ENCODE measurements at places on chromosomes 7 and 10. TPM values are rescaled to one million over a fixed set of nuclear protein-coding genes. Genes with fewer than 3 reads are reported as not detected.
A peak's percentile ranks its signal among the peaks of the same experiment; 100 is the strongest.

- DNase-seq = peak; percentile 68
Observed at GRCh38 chr10:122468926-122469781, 7.8 kb downstream of the HTRA1 start.

DNA sequence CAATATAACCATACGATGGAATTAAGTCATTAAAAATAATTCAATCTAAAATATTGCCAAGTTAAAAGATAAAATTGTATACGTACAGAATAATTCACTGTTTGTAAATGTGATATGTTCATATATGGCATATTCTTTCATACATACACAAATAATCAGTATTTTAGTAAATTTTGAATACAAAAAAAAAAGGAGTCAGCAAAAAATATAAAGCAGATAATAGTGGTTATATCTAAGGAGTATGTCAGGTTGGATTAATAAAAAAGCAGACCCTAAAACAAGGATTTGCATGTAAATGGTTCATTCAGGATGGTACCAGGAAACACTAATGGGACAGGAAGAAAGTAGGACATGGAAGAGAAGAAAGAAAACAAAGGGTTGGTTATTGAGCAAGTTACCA, 59.5 kb downstream of the XPNPEP1 start:
- DNase-seq = no peak

- DNase-seq = no peak
Observed at GRCh38 chr7:45026013-45026412, 26.0 kb downstream of the CCM2 start.

DNA sequence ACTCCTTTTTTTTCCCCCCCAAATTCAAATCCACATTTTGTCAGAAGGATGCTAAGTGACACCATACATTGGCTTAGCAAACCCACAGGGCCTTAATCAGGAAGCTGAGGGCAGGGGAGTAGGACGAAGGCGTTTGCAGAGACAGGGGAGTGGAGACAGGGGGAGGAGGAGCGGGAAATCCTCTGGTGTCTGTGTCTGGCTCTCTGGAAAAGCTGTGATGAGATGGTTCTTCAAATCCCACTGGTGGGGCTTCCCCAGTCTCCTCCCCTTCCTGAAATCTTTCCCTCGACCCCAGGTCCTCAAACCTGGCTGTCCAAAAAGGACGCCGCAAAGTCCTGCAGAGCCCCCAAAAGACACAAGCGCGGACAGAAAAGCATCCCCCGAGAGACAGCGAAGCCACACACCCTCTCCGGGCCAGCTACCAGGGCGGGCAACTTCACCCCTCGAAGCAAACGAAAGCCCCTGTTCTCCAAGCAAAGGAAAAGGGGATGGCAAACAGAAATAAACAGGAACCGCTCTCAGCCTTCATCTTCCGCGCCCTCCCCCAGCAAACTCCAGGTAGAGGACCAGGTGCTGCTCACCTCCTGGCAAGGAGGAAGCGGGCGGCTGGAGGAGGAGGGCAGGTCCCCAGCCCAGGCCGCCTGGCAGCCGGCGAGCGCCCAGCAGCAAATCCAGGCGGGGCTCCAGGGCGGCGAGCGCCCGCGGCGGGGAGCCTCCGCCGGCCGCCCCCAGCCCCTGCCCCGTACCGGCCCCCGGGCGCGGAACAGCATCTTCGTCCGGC, 520 bp downstream of the ELAPOR2 start:
- no peak for DNase-seq

DNA sequence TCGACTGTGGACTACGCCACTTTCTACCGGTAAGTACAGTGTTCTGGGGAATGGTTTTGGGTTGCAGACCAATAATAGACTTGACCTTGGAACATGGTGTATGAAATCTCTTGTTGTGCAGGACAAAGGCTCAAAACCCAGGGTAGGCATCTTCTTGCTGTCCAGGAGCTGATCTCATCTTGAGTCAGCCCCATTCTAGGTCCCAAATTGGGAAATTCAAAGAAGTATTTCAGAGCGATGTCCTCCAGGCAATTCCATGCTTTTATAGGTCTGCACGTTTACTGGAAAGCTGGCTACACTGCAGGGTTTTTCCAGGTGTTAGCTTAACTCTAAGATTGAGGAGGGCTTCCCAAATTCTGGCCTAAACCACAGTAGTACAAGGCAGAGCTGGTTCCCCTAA, 180.7 kb downstream of the BMPER start:
- no peak for DNase-seq

- no peak for DNase-seq
Observed at GRCh38 chr7:45447296-45447695, 126.9 kb upstream of the ADCY1 start.

GRCh38 chr10:61024856-61025201, 80.8 kb upstream of the RHOBTB1 start:
- no peak for DNase-seq

GRCh38 chr10:121822180-121822579, 105.7 kb downstream of the ATE1 start:
- no peak for DNase-seq

GRCh38 chr10:5317547-5318107, 47.1 kb upstream of the UCN3 start:
- DNase-seq = no peak

DNA sequence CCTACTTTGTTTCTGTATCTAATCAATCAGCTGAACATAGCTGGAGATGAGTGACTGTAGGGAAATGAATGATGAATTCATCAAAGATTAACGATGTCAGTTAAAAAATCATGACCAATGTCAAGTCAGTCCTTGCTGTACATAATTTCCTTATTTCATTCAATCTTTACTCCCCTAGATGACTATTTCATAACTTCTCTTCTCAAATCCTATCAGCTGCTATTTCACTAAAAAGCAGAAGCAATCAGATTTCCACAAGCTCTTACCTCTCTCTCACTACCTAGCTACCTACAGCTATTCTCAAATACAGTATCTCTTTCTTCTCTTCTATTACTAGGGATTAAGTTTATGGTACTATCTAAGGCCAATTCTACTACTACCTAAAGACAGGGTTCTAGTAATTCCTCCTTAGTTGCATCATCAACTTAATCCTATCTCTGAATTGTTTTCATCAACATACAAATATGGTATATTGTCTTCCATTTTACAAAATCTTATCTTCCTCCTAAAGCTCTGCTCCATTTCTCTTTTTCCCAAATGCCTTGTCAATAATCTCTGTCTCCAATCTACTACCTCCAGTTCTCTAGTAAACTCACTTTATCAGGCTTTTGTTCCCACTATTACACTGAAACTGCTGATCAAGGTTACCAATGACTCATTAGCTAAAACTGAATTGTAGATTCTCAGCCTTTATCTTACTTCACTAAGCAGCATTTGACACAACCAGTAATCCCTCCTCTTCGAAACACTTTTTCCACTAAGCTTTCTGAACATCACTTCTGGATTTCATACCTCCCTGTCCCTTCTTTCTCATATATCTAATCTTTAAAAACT, 28.4 kb downstream of the JMJD1C start:
- DNase-seq = no peak

GRCh38 chr10:35225204-35225603, 98.6 kb downstream of the CREM start:
- no peak for DNase-seq

GRCh38 chr7:141097430-141097829, 23.6 kb downstream of the TMEM178B start:
- DNase-seq = no peak

- DNase-seq = no peak
Observed at GRCh38 chr7:70154521-70155180, 556.4 kb downstream of the AUTS2 start.

DNA sequence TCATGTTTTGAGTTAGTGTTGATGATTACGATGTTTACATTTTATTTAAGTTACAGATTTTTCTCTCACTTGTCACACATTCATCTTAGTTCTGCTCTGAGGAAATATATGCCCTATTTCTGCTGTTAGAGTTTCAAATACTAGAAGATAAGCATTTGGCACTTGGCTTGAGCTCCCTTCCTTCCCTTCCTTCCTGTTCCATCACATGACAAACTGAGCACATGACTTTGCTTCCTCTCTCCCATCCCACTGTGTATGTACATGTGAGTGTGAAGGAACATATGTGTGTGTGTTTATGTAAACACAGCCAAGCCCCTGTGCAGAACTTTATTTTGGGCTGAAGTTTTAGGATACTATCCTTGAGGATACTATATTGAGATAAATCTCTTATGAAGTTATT, 795.9 kb upstream of the IGFBP3 start:
- no peak for DNase-seq

- DNase-seq = no peak
Observed at GRCh38 chr10:26571655-26572054, 125.8 kb upstream of the PDSS1 start.

DNA sequence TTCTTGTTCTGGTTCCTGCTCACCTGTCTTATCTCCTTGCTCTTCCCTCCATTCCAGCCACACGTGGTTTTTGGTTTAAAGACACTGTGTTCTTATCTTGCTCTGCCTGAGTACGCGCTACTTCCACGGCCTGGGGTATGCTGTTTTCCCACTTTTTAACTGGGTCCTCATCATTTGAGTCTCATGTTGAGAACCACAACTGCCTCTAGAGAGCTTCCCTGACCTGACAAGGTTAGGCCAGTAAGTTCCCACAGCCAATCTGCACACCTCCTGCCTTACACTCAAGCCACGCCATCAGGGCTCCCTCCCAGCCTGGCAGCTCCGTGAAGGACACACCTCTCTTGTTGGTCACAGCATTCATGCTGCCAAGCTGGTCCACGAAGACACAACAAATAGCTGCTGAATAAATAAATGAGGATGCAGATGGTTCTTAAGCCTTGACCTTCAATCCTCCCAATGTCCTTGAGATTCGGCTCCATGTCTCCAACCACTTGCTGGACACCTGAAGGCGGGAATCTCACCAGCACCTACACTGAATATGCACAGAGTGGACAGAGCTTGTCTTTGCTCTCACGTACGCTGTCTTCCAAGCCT, 201.7 kb upstream of the KLF14 start:
- no peak for DNase-seq

DNA sequence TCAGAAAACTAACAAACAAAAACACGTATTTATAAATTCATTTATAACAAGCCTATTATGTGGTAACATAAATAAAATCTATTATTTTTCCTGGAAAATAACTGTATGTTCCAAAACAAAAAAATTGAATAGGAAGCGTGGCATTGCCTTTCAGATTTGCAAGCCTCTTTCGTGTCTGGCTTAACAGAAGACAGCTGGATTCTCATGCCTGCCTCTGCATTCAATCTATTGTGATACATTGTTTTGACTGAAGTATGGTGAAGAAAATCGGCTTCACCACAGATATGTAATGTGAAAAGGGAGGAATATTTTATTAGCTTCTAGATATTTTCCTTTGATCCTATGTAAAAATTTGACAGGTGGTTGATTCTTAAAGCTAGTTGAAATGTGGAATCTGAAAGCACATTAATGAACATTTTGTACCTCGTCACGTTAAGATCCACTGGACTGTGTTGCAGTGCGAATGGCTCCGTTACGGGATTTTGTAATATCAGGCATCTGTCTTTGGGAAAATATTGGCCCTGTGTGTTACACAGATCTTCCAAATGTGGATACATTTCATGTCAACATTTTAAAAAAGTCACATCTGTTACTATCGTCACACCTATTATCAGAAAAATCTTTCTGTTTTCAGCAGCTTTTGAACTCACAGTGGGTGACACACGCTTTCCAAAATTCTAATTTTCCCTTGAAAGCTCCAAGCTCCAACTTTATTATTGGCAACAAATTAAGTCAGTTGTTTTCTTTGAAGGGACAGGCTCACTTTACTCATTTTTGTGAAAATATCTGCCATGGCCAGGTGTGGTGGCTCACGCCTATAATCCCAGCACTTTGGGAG, 26.2 kb downstream of the PALD1 start:
- no peak for DNase-seq

- no peak for DNase-seq
Observed at GRCh38 chr7:128410451-128410753, 620 bp upstream of the IMPDH1 start.

DNA sequence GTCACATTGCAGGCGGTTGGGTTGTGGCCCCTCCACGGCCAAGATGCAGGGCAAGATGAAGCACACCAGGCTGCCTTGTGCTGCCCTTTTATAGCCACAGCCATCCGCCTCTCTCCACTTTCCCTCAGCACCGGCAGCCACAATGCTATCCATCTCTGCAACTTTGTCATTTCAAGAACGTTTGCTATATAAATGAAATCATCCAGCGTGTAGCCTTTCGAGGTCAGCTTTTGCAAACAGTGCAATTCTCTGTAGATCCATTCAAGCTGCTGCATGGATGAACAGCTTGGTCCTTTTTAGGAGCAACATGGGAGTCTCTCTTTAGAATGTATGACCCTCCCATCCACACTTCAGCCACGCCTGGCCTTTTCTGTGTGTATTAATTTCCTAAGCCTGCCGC, 6.4 kb upstream of the IL15RA start:
- no peak for DNase-seq

- no peak for DNase-seq
Observed at GRCh38 chr10:127414024-127414423, 135.1 kb upstream of the NPS start.

DNA sequence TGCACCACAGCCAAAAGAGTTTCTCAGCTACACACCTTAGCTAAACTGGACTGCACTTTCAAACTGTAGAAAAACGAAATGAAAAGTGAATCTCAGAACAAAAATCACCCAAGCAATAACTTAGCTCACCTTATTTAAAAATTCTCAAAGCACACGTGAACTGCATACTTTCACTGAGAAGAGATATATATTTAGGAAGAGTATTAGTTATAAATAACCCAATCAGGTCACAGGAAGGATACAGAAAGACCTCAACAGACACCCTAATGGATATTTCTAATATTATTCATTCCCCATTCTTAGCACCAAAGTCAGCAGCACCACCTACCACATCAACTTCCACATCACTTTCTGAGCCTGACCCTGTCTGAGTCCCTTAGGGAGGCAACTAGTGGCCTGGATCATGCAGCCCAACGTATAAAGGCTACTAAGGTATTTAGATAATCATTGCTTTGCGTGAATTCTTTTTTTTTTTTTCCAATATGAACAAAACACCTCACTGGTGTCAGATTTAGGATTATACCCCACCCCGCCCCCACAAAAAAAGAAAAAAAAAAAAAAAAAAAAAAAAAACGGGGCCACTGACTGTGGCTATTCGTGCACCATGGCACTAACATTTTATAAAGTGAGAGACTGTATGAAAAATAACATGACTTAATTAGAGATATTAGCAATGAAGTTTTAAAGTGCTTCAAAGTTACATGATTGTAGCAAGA, 2.6 kb downstream of the ABI1 start:
- no peak for DNase-seq

- DNase-seq = no peak
Observed at GRCh38 chr10:34811126-34811967, 3.7 kb downstream of the PARD3 start.

Gene NOS3
- 2.9 TPM for total RNA-seq

Gene ESYT2
- total RNA-seq = 95.9 TPM

Gene VSTM4
- total RNA-seq = 46.0 TPM

Gene TMEM139
- total RNA-seq = 0.35 TPM

Gene SCIN
- 2.0 TPM for total RNA-seq

Gene OPN1SW
- total RNA-seq = not detected

Gene ABLIM1
- total RNA-seq = 283 TPM

Gene GATA3
- 0.15 TPM for total RNA-seq

All from ovary (tissue), 10 donors.